ENCODE measurements at places on chromosomes 1 and 21.

DNA sequence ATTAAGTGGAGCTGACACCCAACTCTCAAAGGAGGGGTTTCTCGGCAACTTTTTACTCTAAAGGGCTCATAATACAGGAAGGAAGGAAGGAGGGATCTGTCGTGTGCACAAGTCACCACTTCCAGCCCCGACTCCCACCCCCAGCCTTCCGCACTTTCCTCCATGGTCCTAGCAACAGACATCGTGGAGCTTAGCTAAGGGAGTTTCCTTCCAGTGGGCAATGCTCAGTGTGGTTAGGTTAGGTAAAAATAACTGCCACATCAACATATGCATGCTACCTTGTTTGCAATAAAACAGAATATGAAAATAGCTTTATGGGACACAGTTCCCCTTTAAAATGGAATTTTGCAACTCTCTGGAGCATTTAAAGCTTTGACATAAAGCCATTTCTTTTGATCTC lies 35.2 kb downstream of the KANK4 start:
- DNase-seq, result no peak

- DNase-seq, result no peak
Measured at GRCh38 chr1:231422798-231423309, 767 bp upstream of the EGLN1 start.

GRCh38 chr1:161948435-161948834 lies 75.2 kb downstream of the OLFML2B start:
- DNase-seq, result no peak

DNA sequence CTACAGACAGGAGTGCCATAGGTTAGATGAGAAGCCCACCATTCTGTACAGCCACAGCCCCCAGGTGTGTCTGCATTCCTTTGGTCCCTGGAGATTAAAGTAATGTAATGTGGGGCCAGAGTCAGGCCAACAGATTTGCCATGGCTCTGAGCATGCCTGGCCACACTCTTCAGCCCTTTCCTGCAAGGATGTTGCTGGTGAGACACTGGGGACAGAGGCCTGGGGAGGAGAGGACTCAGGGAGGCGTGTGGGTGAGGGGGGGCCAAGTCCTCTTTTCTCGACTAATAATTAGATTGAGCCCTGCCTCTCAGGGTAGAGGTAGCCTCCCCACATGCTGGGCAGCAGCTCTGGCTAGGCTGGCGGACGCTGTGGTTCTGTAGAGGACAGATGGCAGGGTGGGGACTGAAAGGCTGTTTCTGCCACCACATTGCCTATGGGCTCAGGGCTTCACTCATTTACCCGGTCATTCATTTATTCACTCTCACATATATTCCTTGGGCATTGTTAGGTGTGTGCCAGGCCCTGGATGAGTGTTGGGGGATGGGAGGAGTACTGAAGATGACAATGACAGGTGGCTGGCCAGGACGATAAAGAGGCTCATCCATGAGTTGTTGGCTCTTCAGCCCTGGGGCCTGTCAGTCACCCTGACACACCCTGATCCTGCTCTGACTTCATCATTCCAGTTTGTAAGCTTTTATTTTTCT lies 7.1 kb upstream of the PRCC start:
- DNase-seq, result no peak

DNA sequence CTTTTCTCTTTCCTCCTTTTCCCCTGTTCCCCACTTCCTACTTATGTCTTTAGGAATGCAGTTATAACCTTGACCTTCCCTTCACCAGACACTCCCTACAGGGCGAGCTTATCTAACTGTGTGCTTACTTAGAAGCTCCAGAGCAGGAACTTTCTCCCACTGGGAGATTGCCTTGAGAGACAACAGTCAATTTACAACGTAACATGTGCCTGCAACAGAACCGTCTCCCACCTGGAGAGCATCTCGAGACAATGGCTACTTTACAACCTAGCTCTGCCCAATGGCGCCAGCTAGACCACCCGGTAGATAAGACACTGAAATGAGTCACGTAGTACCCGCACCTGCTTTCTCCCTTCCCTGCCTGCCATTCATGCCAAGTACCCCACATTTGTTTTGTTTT lies 16.7 kb downstream of the HMGN1 start:
- DNase-seq, result no peak

DNA sequence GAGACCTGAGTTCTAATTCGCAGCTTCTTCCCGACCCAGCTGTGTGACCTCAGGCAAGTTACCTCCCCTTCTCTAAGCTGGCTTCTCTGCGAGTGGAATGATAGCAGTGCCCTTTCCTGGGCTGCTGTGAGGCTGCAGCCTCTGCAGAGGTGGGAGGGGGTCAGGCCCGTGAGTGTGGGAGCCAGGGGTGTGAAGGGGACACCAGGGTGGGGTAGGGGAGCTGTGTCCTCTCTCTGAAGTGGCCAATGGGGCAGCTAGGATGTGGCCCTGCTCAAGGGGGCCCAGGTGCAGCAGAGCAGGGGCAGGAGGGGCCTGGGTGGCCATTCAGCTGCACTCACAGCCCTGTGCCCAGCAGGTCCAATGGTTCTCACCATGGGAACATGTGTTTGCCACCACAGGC lies 24.5 kb downstream of the DMRTB1 start:
- DNase-seq, result no peak

DNA sequence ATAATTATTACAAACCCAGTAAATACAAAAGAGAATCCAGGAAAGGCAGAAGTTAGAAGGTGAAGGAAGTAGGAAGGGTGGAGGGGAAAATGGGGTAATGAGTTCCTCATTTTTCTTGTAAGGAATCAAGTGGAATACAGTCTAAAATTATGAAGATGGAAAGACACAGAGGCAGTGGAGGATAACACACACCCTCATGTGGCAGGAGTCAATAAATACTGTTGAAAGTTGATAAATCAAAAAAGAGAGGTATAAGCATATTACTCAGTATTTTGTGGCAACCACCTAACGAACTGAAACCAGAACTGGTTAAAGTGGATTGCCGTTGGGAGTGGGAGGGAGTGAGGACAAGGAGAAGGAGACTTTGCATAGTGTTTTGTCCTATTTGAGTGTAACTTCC lies 78.6 kb upstream of the SLC44A3 start:
- no peak for DNase-seq

GRCh38 chr1:8016210-8016894 lies 9.8 kb downstream of the ERRFI1 start:
- DNase-seq, result no peak

DNA sequence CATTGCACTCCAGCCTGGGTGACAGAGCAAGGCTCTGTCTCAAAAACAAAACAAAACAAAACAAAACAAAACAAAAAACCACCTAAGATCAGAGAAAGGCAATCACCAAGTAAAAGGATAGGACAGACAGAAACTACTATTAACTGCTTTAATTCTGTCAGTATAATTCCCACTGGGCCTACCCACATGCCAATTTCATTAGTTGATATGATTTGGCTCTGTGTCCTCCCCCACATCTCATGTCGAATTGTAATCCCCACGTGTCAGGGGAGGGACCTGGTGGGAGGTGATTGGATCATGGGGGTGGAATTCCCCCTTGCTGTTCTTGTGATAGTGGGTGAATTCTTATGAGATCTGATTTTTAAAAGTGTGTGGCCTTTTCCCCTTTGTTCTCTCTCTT lies 27.2 kb upstream of the CAPZB start:
- DNase-seq, result no peak

Data from esophagus muscularis mucosa (tissue), 4 donors.